LHCN-M2 (cell line): ENCODE measurements at places on chromosomes 3 and 15.

- peak; percentile 36 for DNase-seq
Observed at GRCh38 chr3:188431040-188431439, 277.1 kb downstream of the LPP start.

- peak; percentile 97 for DNase-seq
Observed at GRCh38 chr3:65402597-65402996, 636.1 kb downstream of the MAGI1 start.

DNA sequence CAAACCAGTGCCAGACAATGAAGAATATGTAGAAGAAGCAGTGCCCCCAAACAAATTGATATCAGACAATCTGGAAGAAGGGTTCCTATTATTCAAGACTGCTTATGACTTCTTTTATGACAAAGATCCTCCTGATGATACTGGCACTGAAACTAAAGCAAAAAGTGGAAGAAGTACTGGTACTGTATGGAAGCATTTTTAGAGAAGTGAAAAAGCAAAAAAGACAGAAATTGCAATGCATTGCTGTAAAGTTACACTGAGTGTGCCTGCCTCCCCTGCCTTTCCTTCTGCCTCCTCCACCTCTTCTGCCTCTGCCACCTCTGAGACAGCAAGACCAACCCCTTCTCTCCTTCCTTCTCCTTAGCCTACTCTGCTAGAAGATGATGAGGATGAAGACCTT, 167.6 kb downstream of the PLCL2 start:
- DNase-seq = no peak

DNA sequence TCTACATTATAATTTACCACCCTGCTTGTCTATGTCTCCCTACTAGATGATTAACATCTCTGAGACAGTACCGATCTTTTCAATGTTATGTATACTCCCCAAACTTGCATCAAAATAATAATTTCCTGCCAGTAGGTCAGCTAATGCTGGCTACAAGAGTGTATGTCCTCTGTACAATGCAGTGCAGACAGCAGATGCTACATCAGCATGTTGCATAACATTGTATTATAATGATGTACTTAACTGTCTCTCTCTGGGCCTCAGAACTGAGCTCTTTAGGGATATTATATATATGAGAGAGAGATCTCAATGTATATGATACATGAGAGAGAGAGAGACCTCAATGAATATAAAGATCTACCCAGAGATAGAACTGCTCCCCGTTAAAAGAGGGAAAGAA, 456.6 kb downstream of the SHQ1 start:
- no peak for DNase-seq

GRCh38 chr3:74403307-74403706, 211.2 kb downstream of the CNTN3 start:
- no peak for DNase-seq

GRCh38 chr3:5494905-5495519, 307.5 kb downstream of the EDEM1 start:
- no peak for DNase-seq

GRCh38 chr3:117404730-117405129, 695.2 kb downstream of the TUSC7 start:
- DNase-seq = no peak

- no peak for DNase-seq
Observed at GRCh38 chr3:180319461-180319860, 282.5 kb upstream of the TTC14 start.

DNA sequence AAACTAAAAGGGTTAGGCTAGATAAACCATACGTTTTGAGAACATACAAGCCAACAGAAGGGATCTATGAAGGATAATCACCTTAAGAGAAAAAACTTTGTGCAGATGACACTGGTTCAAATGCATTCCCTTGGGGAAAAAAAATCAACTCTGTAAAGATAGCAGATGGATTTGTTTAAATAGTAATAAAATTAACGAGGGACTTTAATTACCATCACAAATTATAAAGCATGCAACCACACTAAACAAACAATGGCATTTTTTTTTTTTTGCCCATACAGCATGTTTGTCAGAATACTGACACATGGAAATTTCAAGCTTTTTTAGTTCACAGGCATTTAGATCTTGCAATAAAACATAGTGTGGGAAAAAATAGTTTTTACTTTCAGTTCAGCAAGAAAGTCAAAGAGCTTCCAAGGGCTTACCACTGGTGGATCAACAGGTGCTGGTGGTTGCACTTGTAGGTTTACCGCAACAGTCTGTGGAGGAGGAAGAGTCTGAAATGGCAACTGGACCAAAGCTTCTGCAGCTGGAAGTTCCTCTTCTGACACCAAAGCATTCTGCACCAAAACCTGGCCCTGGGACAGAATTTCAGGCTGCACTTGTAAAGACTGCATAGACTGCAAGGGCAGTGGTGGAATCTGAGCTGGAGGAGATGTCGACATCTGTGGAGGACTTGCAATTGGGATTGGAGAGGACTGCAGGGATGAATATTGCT, 53.1 kb downstream of the PHC3 start:
- peak; percentile 58 for DNase-seq

GRCh38 chr3:146838221-146838620, 233.1 kb upstream of the PLSCR5 start:
- DNase-seq = peak; percentile 65

- peak; percentile 36 for DNase-seq
Observed at GRCh38 chr3:114104414-114104813, 47.9 kb downstream of the QTRT2 start.

DNA sequence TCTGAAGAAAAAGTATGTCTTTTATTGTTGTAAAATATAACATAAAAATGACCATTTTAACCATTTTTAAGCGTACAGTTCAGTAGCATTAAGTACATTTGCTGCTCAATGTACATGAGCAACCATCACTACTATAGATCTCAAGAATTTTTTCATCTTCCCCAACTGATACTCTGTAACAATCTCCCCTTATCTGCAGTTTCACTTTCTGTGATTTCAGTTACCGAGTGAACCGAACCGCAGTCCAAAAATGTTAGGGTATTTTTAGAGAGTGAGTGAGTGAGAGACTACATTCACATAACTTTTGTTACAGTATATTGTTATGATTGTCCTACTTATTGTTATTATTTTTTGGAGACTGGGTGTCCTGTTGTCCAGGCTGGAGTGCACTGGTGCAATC, 9.0 kb upstream of the SLC25A26 start:
- DNase-seq = no peak

DNA sequence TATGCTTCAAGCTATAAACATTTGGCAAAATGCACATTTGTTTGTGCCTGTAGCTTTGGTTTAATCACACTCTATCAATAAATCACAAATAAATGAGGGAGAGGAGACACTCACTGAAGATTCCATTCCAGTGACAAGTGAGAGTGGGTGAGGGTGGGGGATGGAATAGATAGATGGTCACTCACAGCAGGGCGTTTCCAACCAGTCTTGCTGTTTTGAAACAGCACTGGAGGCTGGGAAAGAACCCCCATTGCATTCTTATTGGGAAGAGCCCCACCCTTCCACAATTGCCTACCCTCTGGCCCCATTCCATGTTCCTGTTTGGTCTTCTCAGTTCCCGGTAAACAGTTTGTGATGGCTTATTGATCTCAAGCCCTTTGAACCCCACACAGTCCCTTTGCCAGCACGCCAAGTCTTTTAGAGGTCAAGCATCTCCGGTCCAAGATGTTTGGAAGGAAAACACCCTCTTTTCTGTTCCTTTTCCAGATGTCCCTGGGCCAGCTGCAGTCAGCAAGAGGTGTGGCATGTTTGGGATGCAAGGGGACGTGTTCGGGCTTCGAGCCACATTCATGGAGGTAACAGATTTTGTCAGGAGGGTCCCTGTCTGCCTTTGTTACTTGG, 30.7 kb downstream of the LMCD1 start:
- DNase-seq = peak; percentile 48

GRCh38 chr3:58135712-58136543, 74.8 kb downstream of the DNASE1L3 start:
- DNase-seq = no peak

DNA sequence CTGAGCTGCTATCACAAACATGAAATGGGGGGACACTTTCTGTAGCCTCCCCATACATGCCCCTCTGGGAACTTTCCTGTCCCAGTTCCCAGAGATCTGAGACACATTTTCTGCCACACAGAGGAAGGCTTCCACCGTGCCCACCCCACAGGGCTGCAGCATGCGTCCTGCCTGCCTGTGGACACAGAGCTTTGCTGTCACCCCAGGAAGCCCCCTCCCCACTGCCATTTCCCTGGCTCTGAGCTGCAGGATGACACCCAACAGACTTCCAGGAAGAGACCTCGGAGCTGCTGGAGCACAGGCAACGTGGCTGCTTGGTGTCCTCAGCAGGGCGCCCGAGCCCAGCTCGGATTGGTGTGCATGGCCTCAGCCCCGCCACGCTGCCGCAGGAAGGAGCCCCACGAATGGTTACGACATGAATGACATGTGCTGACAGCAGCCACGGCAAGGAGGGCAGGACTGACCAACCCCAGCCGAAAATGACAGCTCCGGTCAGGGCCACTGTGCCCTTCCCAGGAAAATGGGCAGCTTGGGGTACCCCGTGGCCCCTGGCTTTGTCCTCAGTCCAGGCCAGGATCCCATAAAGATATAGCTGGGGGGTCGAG, 81.3 kb downstream of the VGLL4 start:
- no peak for DNase-seq

GRCh38 chr3:105791131-105791530, 77.7 kb downstream of the CBLB start:
- DNase-seq = peak; percentile 74

DNA sequence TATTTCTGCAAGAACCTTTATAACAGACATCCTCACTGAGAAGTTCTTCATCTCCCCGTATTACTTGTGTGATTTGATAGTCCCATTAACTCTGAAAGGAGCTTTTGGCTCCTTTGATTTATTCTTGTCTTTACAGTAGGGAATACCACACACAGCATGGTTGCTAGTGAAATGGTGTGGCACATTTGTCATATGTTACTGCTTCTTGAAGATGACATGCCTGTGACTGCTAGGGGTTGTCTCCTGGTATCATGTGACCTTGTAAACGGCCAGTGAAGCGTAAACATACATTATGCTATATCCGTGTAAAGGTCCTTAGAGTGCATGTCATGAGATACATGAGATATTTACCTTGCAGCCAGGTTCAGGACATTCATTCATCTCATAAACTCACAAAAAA, 197.9 kb downstream of the RYR3 start:
- no peak for DNase-seq

DNA sequence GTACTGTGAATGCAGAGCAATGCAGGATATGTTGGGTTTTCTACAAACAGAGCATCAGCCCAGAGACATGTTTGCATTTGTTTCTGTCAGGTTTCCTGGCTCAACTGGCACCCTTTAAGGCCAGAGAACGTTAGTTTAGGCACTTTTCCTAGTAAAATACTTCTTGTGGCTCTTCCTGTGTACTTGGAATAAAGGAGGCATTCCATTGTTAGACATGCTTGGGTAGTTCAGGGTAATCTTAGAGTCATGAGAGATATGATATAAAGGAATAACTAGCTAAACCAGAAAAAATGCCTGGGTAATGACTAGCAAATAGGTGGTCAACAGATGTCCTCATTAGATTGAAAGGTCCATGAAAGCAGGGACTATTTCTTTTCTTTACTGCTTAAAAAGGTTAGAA, 60.4 kb upstream of the RBM5 start:
- DNase-seq = peak; percentile 33

GRCh38 chr3:107239703-107240102, 137.5 kb upstream of the CCDC54 start:
- no peak for DNase-seq

- DNase-seq = no peak
Observed at GRCh38 chr3:136708333-136708985, 43.7 kb downstream of the STAG1 start.

DNA sequence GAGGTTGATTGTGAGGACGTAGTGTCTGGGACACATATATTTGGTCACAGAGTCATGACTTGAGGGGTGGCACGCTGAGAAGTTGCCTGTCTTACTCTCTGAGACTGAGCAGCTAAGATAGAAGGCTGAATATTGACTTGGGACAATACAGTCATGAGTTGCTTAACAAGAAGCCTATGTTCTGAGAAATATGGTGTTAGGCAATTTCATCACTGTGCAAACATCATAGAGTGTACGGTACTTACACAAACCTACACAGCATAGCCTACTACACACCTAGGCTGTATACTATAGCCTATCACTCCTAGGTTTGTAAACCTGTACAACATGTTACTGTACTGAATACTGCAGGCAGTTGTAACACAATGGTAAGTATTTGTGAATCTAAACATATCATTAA, 30.3 kb upstream of the SPESP1 start:
- DNase-seq = no peak

DNA sequence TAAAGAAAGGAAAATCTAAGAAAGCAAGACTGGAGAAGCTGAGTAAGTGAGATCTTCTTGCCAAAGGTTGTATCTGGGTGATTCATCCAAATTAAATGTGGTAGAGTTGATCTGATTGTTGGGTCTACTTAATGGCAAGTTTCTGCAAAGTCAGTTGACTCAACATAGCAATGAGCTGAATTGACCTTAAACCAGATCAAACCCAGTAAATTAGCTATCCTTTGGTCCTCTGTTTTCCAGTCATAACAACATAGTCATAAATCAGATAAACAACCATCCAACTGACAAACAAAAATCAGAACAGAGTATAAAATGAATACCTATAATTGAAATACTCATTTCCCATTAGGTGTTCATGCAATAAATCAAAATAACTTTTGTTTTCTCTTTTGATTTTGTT, 142.6 kb upstream of the CFAP20DC start:
- DNase-seq = peak; percentile 15

- no peak for DNase-seq
Observed at GRCh38 chr3:71376911-71377310, 206.6 kb downstream of the FOXP1 start.

- no peak for DNase-seq
Observed at GRCh38 chr3:15050405-15051092, 14.6 kb downstream of the MRPS25 start.

GRCh38 chr15:52994290-52994689, 204.2 kb upstream of the ONECUT1 start:
- no peak for DNase-seq

DNA sequence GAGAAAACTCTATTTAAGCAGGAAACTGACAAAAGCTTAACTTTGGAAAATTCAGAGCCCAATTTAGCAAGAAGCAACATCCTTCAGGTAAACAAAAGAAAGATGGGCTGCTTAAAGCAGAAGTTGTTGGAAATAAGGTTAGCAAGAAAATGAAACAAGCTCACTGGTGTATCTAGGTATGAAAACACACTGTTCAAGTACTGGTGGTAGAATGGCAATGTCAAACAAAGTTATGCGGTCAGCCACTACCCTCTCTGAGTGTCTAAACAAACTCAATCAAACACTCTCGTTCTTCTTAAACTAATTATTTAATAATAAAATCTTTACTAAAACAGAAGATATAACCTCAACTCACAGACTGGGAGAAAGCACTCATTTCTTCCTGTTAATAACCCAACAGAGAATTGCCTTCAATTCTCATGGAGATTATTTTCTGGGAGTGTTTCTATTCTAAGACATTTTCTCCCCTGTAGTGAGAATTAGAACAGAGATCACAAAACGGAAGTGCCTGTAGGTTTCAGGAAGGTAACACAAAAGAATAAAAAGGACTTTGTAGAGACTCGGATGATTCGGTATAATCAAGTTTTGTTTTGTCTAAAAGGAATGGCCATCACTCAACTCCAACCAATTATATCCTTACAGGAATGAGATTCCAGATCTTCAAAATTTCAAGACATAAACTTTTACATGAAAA, 28.9 kb downstream of the PRICKLE2 start:
- DNase-seq = no peak
